A549 treated with dexamethasone at 1 μM for 4 hours (cell line): ENCODE measurements at places on chromosomes 13 and 19. TPM values are rescaled to one million over a fixed set of nuclear protein-coding genes. Genes with fewer than 3 reads are reported as not detected.

Gene DACH1
- total RNA-seq = not detected in 5 replicates

Gene FAM83E
- total RNA-seq = 0.12 to 0.40 TPM (median 0.18 TPM) in 5 replicates

Gene ADGRE1
- 4.0 to 5.5 TPM (median 4.6 TPM) in 5 replicates for total RNA-seq

Gene GIPC3
- 0.25 to 0.41 TPM (median 0.27 TPM) in 5 replicates for total RNA-seq

Gene ZNF677
- not detected in 5 replicates for total RNA-seq

Gene DIAPH3
- total RNA-seq = 6.7 to 9.6 TPM (median 8.3 TPM) in 5 replicates

Gene KLF2
- 13.5 to 29.0 TPM (median 24.8 TPM) in 5 replicates for total RNA-seq

Gene PRR19
- total RNA-seq = 3.4 to 4.5 TPM (median 3.6 TPM) in 5 replicates

Gene ZFR2
- total RNA-seq = 0.07 to 0.36 TPM (median 0.16 TPM) in 3 of 5 replicates, not detected in the others

Gene GADD45B
- total RNA-seq = 96.5 to 124 TPM (median 112 TPM) in 5 replicates

Gene C19orf38
- 0.07 to 0.18 TPM (median 0.14 TPM) in 4 of 5 replicates, not detected in the other for total RNA-seq

Gene ZNF20
- total RNA-seq = 0.07 to 0.14 TPM in 2 of 5 replicates, not detected in the others

Gene C19orf33
- total RNA-seq = 563 to 655 TPM (median 615 TPM) in 5 replicates

Gene PLK5
- total RNA-seq = not detected in 5 replicates

Gene EDDM13
- not detected in 5 replicates for total RNA-seq

Gene CFD
- 10.1 to 20.7 TPM (median 16.8 TPM) in 5 replicates for total RNA-seq

Gene CALR3
- 0.12 TPM in 1 of 5 replicates, not detected in the others for total RNA-seq

Gene ISYNA1
- total RNA-seq = 26.1 to 43.6 TPM (median 42.8 TPM) in 5 replicates

Gene DENND1C
- 0.13 to 0.25 TPM (median 0.21 TPM) in 5 replicates for total RNA-seq

Gene ZNF253
- total RNA-seq = not detected in 5 replicates

Gene PSENEN
- 255 to 313 TPM (median 263 TPM) in 5 replicates for total RNA-seq

Gene B3GNT3
- total RNA-seq = 3.1 to 5.2 TPM (median 4.9 TPM) in 5 replicates

Gene CCNA1
- total RNA-seq = 0.23 to 0.45 TPM (median 0.38 TPM) in 5 replicates

Gene FARP1
- 13.1 to 23.5 TPM (median 21.6 TPM) in 5 replicates for total RNA-seq

Gene KASH5
- total RNA-seq = not detected in 5 replicates

Gene NOVA2
- 1.0 to 1.7 TPM (median 1.3 TPM) in 5 replicates for total RNA-seq

Gene CILP2
- total RNA-seq = 0.11 to 0.31 TPM (median 0.18 TPM) in 5 replicates

Gene LAIR1
- total RNA-seq = 0.04 to 0.21 TPM in 2 of 5 replicates, not detected in the others

Gene ANGPTL4
- total RNA-seq = 529 to 725 TPM (median 587 TPM) in 5 replicates

Gene ZNF492
- total RNA-seq = not detected in 5 replicates

Gene SYT5
- total RNA-seq = 1.4 to 3.7 TPM (median 2.6 TPM) in 5 replicates

Gene CKM
- 0.08 to 0.09 TPM in 2 of 5 replicates, not detected in the others for total RNA-seq

Gene IGFL1
- 1.5 to 2.2 TPM (median 1.7 TPM) in 5 replicates for total RNA-seq

Gene LILRB5
- 0.02 to 0.08 TPM (median 0.04 TPM) in 4 of 5 replicates, not detected in the other for total RNA-seq

Gene ZNF177
- 0.49 to 0.66 TPM (median 0.61 TPM) in 5 replicates for total RNA-seq

Gene SHC2
- 0.62 to 1.6 TPM (median 1.1 TPM) in 5 replicates for total RNA-seq

Gene FAM124A
- total RNA-seq = 1.3 to 2.7 TPM (median 2.4 TPM) in 5 replicates

Gene SRRM5
- total RNA-seq = 0.43 to 1.1 TPM (median 0.86 TPM) in 5 replicates

Gene CGB5
- 0.20 to 0.72 TPM (median 0.42 TPM) in 4 of 5 replicates, not detected in the other for total RNA-seq

Gene LYPD5
- 0.09 to 0.32 TPM (median 0.16 TPM) in 5 replicates for total RNA-seq

Gene MIA
- total RNA-seq = 0.30 to 0.33 TPM in 2 of 5 replicates, not detected in the others

Gene LIN7B
- 3.6 to 9.0 TPM (median 6.9 TPM) in 5 replicates for total RNA-seq

Gene SNRPA
- total RNA-seq = 159 to 177 TPM (median 172 TPM) in 5 replicates

Gene SLC15A1
- total RNA-seq = 0.02 to 0.06 TPM (median 0.04 TPM) in 4 of 5 replicates, not detected in the other

Gene ZAR1L
- total RNA-seq = 0.11 TPM in 1 of 5 replicates, not detected in the others
